ENCODE measurements at places on chromosomes 13 and 19. TPM values are rescaled to one million over a fixed set of nuclear protein-coding genes. Genes with fewer than 3 reads are reported as not detected.
A peak's percentile ranks its signal among the peaks of the same experiment; 100 is the strongest.

DNA sequence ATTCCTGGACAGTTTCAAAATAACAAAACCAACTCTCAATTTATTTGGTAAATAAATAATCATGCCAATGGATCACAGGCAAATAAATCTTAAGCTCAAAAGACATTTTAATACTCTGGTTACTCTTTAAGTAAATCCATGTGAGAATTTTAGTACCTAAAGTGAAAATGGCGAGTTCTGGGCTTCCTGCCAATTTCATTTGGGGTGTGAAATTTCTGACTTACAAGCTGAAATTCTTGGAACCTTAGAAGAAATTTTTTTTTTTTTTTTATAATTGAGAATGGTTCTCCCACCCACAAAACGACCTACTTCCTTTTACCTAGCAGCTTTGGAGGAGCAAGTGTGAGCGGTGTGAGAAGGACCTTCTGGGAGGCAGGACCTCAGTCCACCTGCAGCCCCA lies 354.5 kb upstream of the NBEA start:
- DNase-seq, result no peak

DNA sequence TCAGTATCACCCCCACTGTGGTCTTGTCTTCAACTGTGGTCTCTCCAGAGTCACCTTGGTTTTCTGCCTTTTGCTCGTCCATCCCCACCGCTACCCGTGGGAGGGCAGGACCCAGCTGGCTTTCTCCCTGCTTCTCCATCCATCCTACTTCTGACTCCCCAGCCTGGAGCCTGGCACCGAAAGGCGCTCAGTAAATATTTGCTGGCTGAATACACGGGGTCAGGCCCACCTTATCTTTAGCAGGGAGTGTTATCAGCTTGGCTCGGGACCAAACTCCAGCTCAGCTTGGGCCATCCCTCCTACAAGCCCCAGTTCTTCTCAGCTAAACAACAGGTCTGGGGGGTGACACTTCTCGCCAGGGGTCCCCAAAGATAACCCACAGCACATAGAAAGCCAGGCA lies 62.0 kb upstream of the KLF2 start:
- DNase-seq, result no peak

DNA sequence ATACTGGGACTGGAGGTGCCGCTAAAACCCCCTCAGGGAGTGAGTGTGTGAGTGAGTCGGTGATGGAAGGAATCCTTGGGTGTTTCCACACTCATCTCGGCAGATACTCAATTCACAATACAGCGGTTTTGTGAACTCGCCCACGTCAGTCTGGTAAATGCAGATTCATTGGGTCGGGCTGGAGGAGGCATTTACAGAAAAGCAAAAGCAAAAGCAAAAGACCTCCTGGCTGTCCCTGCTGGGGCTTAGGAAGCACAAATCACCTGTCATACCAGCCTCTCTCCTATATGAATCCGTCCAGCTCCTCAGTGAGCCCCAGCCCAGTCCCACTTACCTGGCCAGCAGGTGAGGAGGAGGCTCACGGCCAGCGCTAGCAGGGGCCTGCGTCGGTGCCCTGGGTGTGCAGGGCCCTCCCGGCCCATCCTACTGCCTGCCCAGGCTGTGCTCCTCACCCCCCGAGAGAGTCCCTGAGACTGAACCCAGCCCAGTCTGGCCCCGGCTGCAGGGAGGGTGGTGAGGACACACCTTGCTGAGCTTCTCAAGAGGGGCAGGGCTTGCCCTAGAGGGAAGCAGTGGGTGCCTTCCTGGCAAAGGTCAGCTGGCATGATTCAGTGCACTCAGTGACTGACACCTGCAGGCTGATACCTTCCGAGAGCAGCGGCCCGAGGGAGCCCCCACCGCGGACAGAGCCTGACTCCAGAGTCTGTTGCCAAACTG lies at the start of gene MUC16:
TSS of gene MUC16 (minus strand) at position 475 of the 717 bp plus-strand sequence.
- DNase-seq, result no peak

GRCh38 chr13:105878119-105878700 lies 657.3 kb downstream of the EFNB2 start:
- no peak for DNase-seq

GRCh38 chr13:36685927-36686326 lies 12.1 kb downstream of the SERTM1 start:
- no peak for DNase-seq

GRCh38 chr19:33054623-33055022 lies 10.1 kb downstream of the RHPN2 start:
- no peak for DNase-seq

GRCh38 chr13:61777271-61777670 lies 361.6 kb upstream of the PCDH20 start:
- no peak for DNase-seq

DNA sequence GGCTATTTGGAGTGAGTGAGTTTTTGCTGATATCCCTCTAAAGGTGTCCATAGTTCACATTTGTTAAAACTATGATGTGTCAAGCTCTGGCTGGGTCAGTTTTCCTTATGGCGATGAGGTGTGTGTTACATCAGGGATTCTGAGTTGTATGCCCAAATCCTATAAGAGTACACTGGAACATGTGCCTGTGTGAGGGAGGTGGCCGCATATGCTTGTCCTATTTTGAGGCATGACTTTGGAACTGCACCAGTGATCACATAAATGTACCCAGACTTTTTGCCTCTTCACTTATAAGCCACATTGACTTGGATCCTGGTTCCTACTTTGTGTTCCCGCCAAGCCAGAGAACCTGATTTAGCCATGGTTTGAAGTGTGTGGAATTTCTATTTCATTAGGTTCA lies 140.3 kb upstream of the RXFP2 start:
- DNase-seq, result peak; percentile 87

DNA sequence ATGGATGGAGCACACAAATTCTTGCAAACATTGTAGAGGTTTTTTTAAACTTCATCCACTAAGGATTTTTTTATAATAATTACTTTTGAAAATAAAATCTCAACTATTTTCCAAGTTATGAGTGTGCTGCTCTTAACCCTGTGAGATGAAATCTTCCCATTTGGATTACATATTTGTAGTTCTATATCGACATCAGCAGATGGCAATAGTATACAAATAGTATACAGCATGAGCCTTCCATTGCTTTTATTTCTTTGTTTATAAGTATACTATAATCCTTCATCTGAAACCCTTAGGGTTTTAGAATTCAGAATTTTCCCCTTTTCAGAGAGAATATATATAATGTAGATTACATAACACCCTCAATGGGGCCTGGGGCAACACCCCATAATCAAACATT lies 70.5 kb downstream of the GJA3 start:
- no peak for DNase-seq

- DNase-seq, result no peak
Measured at GRCh38 chr19:46040952-46041500, at the start of gene IGFL4. Gene IGFL4, minus strand, starts transcription at chr19:46041002. Its CDS starts 40 bp downstream, at chr19:46040962.

DNA sequence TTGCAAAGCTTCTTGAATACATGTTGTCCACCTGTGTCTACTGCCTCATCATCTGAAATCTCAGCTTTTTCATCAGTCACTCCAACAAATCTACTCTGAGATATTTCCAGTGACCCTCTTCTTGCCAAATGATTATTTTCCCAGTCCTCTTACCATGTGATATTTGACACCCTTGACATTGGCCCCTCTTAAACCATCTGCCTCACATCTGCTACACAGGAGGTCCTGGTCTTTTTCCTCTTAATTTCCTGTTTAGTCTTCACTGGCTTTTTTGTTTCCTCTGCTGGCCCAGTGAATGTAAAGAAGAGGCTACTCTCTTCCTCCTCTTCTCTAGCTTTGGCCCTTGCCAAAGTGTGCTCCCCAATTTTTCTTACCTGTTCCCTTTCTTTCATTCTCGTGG lies 218.7 kb downstream of the DNAJC15 start:
- DNase-seq, result no peak

DNA sequence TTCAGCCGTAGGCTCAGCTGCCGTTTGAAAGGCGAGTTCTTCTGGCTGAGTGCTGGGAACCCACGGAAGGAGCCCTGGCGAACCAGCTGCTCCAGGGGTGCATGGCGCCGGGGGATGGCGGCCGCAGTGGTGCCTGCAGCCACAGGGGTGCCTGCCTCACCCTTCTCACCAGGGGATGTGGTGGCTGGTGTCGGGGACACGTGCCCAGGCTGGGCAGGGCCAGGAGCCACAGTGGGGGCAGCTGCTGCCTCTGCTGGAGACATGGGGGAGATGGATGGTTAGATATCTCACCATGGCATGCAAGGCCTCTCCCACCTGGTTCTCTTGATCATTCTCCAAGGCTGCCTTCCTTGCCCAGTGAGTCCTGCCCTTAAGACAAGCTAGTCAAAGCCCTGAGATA lies 17.1 kb downstream of the NUMBL start:
- DNase-seq, result no peak

- no peak for DNase-seq
Measured at GRCh38 chr13:45240143-45240542, 39.3 kb upstream of the KCTD4 start.

GRCh38 chr13:109584844-109585361 lies 201.5 kb downstream of the IRS2 start:
- no peak for DNase-seq

Gene ZNF221
- total RNA-seq, result 4.5 TPM

Gene ZFP82
- 5.8 TPM for total RNA-seq

Gene ERICH6B
- not detected for total RNA-seq

Gene GJB2
- total RNA-seq, result not detected

Gene MTIF3
- 45.1 TPM for total RNA-seq

Gene KLF12
- 13.8 TPM for total RNA-seq

Gene LHB
- not detected for total RNA-seq

Gene PNMA8A
- total RNA-seq, result 5.3 TPM

Gene C5AR2
- 0.46 TPM for total RNA-seq

Gene CYP4F11
- total RNA-seq, result not detected

Gene C19orf85
- not detected for total RNA-seq

Gene PGLYRP1
- total RNA-seq, result not detected

Gene VAV1
- total RNA-seq, result 4.6 TPM

All from esophagus muscularis mucosa (tissue), 4 donors.